GM04504 (cell line): ENCODE measurements at places on chromosomes 1 and 21.

DNA sequence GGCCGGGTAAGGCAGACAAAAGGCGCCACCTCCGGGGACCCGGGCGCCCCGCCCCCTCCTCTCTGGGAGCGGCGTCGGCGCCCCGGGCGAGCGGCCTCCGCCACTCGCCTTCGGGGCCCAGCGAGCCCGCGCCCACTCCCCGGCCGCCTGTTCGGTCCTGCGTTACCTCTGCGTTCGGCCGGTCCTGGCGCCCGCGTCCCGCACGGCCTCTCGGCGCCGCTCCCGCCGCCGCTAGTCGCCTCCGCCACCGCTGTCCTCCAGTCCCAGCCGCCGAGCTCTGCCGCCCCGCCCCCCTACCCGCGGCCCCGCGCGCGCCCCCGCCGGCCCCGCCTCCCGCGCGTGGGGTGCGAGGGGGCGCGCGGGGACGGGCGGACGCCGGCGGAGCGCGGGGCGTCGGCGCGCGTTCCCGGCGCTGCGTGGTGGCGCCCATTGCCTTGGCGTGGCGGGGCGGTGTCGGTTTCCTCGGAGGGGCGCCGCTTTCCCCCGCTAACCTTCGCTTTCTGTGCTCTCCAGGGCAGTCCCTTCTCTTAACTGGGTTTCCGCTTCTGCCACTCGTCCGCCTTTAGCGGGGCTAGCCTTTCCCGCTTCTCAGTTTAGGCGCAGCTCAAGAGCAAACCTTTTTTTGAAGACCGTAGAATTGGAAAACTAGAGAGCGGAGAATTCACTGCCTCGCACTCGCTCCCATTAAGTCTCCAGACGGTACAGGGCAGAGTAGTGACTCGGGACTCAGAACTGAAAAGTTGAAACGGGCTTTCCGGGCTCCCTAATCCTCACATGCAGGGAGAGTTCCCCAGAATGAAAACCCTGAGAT, at the start of gene HP1BP3:
Gene HP1BP3 (minus strand): TSS at position 279 of the 811 bp plus-strand sequence. CDS start 6,867 bp downstream, outside the sequence.
- peak; percentile 37 for DNase-seq

DNA sequence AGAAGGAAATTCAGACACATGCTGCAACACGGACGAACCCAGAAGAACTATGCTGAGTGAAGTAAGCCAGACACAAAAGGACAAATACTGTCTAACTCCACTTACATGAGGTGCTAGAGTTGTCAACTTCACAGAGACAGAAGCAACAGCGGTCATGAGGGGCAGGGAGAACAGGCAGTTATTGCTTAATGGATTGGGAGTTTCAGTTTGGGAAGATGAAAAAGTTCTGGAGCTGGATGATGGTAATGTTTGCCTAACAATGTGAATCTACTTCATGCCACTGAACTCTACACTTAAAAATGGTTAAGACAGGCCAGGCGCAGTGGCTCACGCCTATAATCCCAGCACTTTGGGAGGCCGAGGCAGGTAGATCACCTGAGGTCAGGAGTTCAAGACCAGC, 12.1 kb downstream of the PARP1 start:
- no peak for DNase-seq

DNA sequence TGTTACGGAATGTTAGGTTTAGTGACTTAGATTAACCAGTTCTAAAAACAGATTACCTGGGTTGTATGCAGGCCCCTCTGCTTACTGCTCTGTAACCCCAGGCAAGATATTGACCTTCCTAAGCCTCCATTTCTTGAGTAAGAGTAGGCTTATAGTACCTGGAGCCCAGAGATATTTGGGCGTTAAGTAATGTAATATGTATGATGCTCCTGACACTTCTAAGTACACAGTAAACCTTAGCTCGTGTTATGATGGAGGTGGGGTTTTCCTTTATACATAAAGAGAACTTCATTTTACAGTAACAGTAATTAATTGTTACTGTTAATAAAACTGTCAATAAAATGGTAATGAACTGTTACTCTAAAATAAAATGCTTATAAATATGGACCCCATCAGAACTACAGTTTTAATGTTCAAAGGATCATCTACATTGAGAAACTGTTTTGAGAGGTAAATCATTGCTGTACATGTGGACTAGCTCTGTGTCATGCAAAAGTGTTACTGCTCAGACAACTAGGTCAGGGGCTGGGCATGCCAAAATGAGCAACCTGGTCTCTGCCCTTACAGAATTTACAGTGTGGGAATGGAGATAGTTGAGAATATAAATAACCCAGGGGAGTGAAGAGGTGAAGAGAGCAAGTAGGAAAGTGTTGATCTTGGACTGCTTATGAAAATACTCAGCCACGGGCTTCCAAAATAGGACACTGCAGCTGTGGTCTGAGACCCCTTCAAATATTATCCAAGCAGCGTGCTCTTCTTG, 26.6 kb downstream of the LRRC8C start:
- DNase-seq, result no peak

- DNase-seq, result no peak
These were observed 1.1 kb downstream of the ZSWIM5 start for GRCh38 chr1:45205011-45205909.

GRCh38 chr1:31703431-31704270, at the start of gene COL16A1:
TSS of gene COL16A1 (minus strand) at chr1:31704017. CDS start at chr1:31702193, 1,824 bp downstream.
- no peak for DNase-seq
